ENCODE measurements at places on chromosomes 1 and 21.

DNA sequence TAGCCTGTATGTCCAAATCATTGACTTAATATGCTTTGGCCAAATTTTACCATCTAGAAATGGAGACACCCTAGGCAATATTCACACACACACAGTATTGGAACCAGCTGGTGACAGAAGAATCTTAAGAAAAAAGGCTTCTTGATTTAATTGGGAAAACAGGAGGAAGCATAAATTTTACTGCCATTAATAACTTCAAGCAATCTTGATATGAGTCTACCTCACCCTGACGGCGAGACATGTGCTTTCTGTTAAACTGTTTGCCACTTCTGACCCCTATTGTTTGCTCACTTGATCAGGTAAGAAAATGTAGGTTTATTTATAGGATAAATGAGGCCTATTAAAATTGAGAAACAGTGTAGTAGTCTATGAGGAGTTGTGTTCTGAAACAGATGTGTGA is 73.2 kb downstream of the KIFAP3 start:
- no peak for DNase-seq

DNA sequence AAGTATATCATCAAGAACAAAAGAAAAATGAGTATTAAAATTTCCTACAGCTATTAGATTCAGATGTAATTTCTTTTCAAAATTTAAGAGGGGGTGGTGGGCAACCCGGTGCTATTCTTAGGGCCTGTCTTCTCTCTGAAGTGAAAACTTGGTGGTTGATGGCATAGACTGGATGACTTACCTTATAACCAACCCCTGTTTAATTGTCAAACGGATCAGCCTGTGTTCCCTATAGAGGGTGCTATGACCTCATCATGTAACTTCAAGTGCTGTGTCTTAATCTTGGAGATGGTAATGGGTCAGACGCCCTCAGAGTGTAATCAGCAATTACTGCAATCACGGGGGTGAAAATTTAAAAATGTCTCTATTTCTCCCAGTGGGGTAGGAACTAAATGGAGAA is 176.2 kb downstream of the PCP4 start:
- DNase-seq = no peak

- DNase-seq = no peak
Observed at GRCh38 chr1:18999359-18999758, 42.9 kb upstream of the IFFO2 start.

- no peak for DNase-seq
Observed at GRCh38 chr1:32372149-32372756, 9.9 kb downstream of the TSSK3 start.

GRCh38 chr1:91173346-91173890 is 151.6 kb upstream of the ZNF644 start:
- no peak for DNase-seq

- no peak for DNase-seq
Observed at GRCh38 chr1:212488436-212489283, 55.9 kb downstream of the NENF start.

GRCh38 chr1:160377585-160378206 is 10.8 kb downstream of the NHLH1 start:
- DNase-seq = no peak

DNA sequence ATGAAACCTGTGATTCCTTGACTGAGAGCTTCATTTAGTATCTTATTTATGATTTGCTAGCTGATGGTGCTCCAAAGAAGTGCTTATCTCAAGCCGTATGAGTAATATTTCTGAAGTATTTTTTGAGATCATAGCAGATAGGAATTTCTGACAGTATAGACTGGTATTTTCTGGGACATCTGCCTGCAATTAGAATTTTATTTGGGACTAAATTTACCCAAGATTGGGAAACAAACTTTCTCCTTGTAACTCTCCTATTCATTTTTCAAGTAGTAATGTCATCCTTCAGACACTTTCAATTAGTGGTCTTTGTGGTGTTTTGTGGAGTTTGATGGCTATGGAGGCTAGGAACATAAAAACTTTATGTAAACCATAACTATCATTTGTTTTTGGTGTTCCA is 597.2 kb upstream of the ZP4 start:
- DNase-seq = no peak

DNA sequence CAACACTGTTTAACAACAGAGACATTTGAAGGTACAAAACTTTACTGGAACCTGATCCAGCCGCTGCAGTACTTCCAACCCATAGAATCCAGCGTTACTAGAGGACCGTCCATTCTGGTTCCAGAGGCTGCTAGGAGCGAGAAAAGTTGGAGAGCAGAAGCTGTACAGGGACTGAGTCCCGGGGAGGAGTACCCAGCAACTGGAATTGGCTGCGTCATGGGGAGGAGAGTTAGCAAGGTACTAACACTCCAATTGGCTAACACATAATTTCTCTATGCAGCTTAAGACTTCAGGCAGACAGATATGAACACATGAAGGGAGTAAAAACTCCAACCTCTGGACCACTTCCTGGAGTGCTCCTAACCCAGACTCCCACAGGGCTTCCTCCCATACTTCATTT is 2.1 kb upstream of the QSOX1 start:
- DNase-seq = no peak

GRCh38 chr1:65458730-65459396 is 38.4 kb downstream of the LEPR start:
- DNase-seq = no peak

DNA sequence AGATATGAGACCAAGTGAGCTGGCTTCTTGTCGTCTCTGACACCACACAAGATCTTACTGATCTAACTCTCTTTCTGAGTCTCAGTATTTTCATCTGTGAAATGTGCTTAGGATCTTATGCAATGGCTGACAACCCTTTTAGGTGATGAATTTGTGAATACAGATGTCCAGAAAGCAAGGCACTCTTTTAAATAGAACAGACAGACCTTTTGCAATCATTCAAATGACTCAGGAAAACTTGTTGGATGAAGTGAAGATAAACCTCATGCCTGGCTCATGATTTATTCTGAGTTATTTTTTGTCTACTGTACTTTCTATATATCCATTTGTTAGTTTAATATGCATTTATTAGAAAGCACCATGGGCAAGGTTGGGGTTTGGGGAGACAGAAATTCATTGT is 411.3 kb downstream of the PTPRU start:
- DNase-seq = no peak

GRCh38 chr1:156864796-156865195 is 4.1 kb downstream of the NTRK1 start:
- DNase-seq = no peak

- DNase-seq = no peak
Observed at GRCh38 chr1:70504821-70505193, 93.7 kb downstream of the CTH start.

DNA sequence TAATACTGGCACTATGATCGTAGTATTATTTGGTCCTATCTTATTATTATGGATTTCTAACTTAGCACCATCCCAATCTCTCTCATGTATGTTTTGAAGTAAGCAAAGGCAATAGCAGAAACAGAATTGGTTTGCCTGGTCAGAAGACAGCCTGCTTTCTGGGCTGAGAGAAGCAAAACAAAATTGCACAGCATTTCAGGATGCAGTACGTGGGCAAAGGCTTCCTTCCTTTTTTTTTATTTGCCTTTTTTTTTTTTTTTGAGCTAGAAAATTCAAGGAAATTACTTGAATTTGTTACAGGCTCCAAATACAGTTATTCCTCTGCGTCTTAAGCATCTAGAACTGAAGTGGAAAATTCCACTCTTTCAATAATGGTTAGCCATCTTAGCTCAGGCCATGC is 8.8 kb downstream of the CDA start:
- DNase-seq = no peak

GRCh38 chr1:43235451-43236121 is 34.2 kb upstream of the TMEM125 start:
- DNase-seq = no peak

All from activated CD8-positive, alpha-beta memory T cell treated with anti-CD3 and anti-CD28 coated beads for 1 hour (primary cell).